ENCODE measurements at places on chromosomes 5 and 9.

DNA sequence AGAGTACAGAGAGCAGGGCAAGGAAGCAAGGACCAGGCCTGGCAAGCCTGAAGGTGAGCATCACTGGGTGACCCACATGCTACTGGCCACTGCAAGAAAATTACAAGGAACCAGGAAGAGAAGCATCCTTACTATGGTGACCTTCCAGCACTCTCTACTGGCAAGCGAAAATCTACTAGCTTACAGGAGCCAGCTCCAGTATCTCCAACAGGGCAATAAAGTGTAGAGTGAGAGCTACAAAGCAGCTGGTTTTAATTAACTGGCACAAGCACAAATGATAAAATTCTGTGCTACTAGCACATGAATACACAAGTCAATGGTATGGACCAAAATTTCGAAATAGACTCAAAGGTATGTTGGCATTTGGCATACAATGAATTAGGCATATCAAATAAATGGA lies 113.3 kb upstream of the CAST start:
- no peak for DNase-seq

DNA sequence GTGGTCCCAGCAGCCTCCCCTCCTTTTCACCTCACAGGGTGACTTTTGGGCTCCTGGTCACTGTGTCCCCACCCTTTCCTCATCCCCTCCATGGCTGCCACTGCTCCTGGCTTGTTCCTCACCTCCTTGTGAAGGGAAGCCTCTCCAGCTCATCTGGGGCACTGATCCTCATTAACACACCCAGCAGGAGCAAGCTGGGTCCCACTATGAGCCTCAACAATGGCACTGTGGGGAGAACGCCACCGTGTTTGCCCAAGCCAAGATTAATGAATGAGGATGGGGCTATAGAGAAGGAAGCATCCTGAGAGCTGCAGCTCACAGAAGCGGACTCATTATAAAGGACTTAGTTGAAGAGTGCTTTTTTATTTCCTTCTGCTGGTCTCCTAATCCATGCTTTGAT lies 118.4 kb downstream of the MARCHF11 start:
- DNase-seq = no peak

GRCh38 chr5:160361624-160362228 lies 8.7 kb downstream of the C1QTNF2 start:
- DNase-seq = no peak

DNA sequence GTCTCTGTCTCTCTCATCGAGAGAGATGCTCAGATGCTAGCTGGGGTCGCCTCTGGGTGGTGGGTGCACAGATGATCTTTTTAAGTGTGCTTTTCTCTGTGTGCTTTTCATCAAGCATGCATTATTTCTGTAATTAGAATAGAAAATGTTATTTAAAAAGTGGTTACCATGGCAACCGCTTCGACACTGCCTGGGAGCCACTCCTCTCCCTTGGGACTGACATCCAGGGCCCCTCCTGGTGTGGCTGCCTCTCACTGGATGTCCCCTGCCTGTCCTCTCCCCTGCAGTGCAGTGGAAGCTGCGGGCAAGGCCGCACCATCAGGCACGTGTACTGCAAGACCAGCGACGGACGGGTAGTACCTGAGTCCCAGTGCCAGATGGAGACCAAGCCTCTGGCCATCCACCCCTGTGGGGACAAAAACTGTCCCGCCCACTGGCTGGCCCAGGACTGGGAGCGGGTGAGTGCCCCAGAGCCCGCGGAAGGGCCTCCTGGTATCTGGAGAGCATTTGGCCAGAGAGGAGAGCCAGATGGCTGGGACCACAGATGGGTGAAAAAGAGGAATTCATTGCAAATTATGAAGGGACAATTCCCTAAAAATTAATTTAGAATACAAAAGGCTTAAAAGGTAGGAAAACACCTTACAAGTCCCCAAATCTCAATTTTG lies 34.7 kb downstream of the ADAMTSL2 start:
- DNase-seq = no peak

DNA sequence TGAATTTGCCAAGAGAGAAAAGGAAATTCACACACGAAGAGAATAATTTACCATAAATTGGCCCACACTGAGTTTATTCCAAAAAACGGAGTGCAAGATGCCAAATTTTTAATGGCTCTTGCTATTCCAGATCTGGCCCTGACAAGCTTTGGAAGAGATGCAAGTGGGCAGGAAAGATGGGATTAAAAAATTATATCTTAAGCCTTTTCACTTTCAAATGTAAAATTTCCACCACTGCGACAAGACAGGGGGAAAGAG lies 352.4 kb downstream of the GLIS3 start:
- no peak for DNase-seq

- DNase-seq = no peak
These were observed 268.6 kb downstream of the NR3C1 start for GRCh38 chr5:143134900-143135299.

DNA sequence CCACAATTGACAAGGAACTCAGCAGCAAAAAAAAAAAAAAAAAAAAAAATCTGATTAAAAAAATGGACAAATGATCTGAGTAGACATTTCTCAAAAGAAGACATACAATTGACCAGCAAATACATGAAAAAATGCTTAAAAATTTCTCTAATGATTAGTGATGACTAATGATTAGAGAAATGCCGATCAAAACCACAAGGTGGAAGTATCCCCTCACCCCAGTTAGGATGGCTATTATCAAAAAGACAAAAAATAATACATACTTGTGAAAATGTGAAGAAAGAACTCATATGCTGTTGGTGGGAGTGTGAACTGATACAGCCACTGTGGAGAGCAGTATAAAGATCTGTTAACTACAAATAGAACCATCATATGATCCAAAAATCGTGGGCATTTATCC lies 245.3 kb downstream of the OSTF1 start:
- DNase-seq = no peak
